ENCODE measurements at places on chromosomes 11 and 22. TPM values are rescaled to one million over a fixed set of nuclear protein-coding genes. Genes with fewer than 3 reads are reported as not detected.

GRCh38 chr11:20261526-20261925 lies 101.3 kb upstream of the DBX1 start:
- H3K27me3 ChIP-seq, result no peaks in the 10 kb centered on the region
- H3K4me1 ChIP-seq, result no peaks in the 10 kb centered on the region
- DNase-seq, result no peak
- H3K27ac ChIP-seq, result no peak overlapping the region
- H3K4me3 ChIP-seq, result no peak overlapping the region

DNA sequence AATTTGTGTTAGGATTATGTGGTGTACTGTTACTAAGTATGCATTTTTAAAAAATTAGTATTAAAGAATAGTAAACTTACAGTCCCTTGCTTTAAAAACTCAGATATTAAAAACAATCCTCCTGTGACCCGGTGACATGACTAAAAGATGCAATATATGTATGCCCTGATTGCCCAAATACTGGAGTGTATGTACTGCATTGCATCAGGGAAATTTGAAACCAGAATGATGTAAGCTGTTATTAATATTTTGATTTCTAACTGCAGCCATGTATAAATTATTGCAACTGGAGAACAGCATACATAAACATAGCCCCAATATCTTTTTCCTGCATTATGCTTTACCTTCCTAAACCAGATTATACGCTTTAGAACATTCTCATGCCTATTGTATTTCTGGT lies 3.7 kb upstream of the HSPA8 start:
- no peaks in the 10 kb centered on the region for H3K4me1 ChIP-seq
- no peak overlapping the region for H3K27ac ChIP-seq
- peaks cover 13% of the 10 kb centered on the region for H3K36me3 ChIP-seq
- DNase-seq, result no peak
- H3K4me3 ChIP-seq, result no peak overlapping the region
- no peaks in the 10 kb centered on the region for H3K27me3 ChIP-seq

DNA sequence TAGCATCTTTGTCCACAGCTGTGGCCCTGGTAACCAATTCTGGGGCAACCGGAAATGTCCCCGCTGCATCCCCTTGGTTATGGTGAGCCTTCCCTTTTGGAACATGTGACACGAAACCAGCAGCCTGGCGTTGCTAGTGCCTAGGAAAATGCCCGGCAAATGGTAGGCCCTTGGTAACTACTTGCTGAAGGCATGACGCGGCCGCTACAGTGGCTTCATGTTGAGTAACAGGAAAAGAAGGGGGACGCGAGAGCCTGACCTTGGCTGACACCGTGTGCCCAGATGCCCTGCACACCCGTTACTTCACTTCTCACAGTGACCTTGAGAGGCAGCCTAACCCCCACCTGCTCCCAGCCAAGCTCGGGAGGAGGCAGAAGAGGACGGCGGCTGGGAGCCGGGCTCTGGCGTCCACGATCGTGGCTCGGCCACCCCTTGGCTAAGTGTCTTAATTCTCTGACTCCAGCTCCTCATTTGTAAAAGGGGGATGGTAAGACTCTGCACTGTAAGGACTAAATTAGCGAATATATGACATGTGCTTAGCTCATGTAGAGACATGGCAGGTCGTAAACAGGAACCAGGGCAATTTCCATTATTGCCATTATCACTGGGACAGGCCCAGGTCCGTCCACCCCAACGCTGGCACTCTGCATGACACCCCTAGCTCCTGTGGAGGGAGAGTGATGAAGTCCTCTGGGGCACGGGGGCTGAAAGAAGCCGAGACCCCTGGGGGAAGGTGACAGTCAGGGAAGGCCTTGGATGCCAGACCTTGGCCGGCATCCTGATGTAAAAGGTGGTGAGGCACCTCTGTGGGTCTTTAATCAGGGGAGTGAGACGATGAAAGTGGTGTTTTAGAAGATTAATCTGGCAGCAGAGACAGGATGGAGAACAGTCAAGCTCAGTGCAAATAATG lies 18.9 kb downstream of the IFT27 start:
- no peak overlapping the region for H3K27ac ChIP-seq
- DNase-seq, result peak; percentile 25
- H3K4me1 ChIP-seq, result no peaks in the 10 kb centered on the region
- H3K27me3 ChIP-seq, result no peaks in the 10 kb centered on the region
- H3K4me3 ChIP-seq, result no peak overlapping the region
- H3K36me3 ChIP-seq, result no peaks in the 10 kb centered on the region

GRCh38 chr11:6315811-6316425 lies 4.4 kb downstream of the CAVIN3 start:
- peak; percentile 78 for DNase-seq
- H3K4me1 ChIP-seq, result no peaks in the 10 kb centered on the region
- no peak overlapping the region for H3K27ac ChIP-seq
- no peak overlapping the region for H3K4me3 ChIP-seq
- H3K27me3 ChIP-seq, result no peaks in the 10 kb centered on the region

GRCh38 chr11:26951809-26952515 lies 42.0 kb upstream of the FIBIN start:
- H3K27me3 ChIP-seq, result no peaks in the 10 kb centered on the region
- no peak for DNase-seq
- H3K27ac ChIP-seq, result no peak overlapping the region
- H3K4me1 ChIP-seq, result 0 out of 2 replicates have a peak, but pooled peaks cover 4% of the 10 kb centered on the region

Gene NAV2
- total RNA-seq, result 46.3 TPM

Gene SHISAL1
- total RNA-seq, result 3.0 TPM

Data from H9 (cell line).